Astrocyte of the spinal cord (primary cell): ENCODE measurements at places on chromosomes 16 and 17.

- no peak for DNase-seq
Observed at GRCh38 chr17:10357768-10358167, 15.0 kb downstream of the MYH13 start.

GRCh38 chr17:80750263-80750662 lies 205.6 kb downstream of the RPTOR start:
- DNase-seq = no peak

GRCh38 chr16:89829630-89830437 lies 1.6 kb downstream of the SPIRE2 start:
- no peak for DNase-seq

- DNase-seq = no peak
Observed at GRCh38 chr16:67518676-67519075, 10.0 kb upstream of the RIPOR1 start.

DNA sequence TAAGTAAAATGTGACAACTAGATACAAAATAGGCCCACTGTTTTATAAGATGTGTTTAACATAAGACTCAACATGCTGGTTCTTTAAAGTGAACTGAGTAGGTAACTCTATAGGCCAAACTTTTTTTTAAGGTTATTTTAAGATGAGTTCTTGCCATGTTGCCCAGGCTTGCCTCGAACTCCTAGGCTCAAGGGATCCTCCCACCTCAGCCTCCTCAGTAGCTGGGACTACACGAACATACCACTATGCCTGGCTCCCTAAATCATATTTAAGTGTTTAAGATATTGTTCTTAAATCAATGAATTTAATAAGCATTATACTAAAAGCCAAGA lies 69.9 kb downstream of the USP32 start:
- no peak for DNase-seq

GRCh38 chr17:78539781-78540180 lies 37.4 kb downstream of the DNAH17 start:
- no peak for DNase-seq

DNA sequence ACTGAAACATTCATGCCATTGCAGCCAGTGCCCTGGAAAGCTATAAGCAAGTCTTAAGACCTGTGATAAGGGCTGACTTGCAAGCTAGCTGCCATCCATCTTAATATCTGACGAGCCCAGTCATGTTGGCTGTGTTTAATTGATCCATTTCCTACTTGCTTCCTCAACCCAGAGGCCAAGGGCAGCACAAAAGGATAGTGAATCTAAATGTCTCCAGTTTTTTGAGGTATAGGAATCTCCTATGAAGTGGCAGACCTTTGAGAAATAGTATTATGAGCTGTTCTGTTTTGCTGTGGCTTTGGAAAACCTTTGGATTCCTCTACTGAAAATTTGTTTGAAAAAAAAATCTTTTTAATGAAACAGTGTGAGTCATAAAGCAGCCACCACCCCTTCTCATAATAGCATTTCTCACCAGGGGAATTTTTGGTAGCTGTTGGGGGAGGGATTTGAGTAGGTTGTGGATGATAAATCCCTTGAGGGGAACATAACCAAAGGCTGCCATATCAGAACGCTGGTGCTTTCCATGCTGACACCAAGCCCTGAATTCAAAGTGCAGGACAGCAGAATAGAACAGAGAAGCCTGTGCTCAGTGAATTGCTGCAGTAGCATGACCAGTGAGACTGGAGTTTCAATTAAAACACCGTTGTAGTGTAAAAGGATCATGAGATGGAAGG lies 12.9 kb downstream of the ZNRF1 start:
- peak; percentile 92 for DNase-seq

- no peak for DNase-seq
Observed at GRCh38 chr16:89618109-89618998, 4.9 kb downstream of the DPEP1 start.

DNA sequence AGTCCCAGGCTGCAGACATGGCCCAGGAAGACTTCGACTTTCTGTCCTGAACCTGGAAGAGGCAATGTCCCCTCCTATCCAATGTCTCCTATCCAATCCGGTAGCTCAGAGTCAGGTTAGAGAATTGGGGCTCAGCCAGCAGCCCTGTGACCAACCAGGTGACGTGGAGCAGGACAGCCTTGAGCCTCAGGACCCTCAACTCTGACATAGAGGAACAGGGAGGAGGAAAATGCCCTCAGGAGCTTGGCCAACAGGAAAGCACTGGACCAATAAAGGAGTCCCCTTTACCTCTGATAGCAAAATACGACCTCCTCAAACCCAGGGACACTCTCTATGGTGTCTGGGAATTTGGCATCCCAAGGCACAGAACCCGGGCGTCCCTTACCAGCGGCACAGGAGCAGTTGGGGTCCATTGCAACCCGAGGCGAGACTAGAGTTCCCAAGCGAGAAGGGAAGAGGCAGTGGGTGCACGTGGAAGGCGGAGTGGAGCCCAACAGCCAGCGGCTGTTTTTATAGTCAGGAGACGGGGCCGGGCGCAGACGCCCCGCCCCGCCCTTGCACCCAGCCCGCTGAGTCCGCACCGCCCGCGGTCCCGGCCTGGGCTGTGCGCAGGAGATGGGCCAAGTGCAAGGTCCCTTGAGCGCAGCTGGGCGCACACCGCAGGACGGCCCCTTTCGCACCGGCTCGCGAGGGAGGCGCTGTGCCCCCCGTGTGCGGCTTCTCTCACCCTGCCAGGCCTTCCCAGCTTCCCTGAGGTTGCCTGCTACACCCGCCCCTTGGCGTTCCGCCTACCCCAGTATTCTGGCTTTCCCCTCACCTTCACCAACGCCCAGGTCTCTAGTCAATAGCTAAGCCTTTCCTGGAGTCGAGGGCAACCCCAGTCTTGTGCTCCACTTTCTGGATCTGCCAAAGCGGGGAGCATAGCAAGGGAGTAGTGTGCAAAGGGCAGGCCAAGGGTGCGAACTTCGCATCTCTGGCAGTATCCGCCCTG lies at the start of gene MT1G:
MT1G (minus strand) TSS at position 485 of the 991 bp plus-strand sequence; CDS start at position 413, 72 bp downstream.
- peak; percentile 12 for DNase-seq
